Fibroblast of skin of abdomen (primary cell): ENCODE measurements at places on chromosomes 3 and 15.
A peak's percentile ranks its signal among the peaks of the same experiment; 100 is the strongest.

DNA sequence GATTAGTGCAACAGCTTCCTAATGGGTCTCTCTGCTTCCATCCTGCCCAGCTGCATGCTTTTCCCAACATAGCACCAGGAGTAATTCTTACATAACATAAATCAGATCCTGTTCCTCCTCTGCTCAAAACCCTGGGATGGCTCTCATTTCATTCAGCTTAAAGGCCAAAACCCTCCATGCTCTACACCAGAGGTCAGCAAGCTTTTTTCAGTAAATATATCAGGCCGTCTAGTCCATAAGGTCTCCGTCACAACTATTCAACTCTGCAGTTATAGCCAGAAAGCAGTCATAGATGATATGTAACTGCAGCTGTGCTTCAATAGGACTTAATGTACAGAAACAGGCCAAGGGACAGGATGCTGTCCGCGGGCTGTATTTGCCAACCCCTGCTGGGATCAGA is 202.8 kb upstream of the UBE2E2 start:
- DNase-seq, result no peak

DNA sequence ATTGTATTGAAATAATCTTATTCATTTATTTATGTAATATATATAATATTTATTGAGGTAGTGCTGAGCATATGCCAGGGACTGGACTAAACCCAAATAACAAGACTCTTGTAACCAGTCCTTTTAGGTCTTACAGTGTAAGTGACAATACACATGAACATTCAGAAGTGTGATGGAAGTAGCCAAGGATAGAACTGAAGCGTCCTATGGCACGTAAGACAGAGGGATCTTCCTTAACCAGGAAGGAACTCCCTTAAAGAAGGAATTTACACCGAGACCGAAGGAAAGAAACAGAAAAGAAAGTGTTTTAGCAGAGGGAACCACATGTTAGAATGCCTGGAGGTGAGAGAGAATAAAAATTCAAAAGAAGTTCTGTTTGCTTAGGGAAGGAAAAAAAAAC is 23.6 kb upstream of the CLDN1 start:
- no peak for DNase-seq

DNA sequence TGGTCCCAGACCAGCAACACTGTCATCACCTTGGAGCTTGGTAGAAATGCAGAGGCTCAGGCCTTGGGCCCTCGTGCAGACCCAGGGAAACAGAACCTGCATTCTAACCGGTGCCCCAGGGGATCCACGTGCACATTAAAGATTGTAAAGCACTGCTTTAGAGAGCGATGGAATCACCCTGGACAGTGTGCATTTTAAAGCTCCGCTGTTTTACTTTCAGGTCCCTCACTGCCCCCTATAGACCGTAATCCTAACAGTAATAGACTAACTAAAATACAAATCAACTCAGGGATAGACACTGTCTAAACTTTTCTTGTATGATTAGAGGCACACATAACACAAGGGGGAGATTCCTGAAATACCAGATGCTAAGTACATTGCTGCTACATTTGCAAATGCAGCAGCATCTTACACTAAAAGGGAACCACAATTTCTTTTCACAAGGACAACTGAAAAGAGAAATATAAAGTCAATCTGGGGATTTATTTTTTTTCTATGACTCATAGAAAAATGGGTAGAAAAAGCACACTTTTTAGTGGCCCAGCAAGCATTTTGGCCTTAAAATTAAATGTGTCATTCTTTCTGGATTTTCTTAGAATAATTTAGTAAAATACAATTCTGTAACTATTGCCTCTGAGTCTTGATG is 10.5 kb upstream of the SH3GL3 start:
- peak; percentile 70 for DNase-seq

- no peak for DNase-seq
These were observed 22.5 kb downstream of the TTC21A start for GRCh38 chr3:39130026-39130425.

GRCh38 chr3:11375333-11376088 is 103.3 kb downstream of the ATG7 start:
- no peak for DNase-seq

GRCh38 chr3:11140713-11141104 is 13.6 kb upstream of the HRH1 start:
- no peak for DNase-seq

DNA sequence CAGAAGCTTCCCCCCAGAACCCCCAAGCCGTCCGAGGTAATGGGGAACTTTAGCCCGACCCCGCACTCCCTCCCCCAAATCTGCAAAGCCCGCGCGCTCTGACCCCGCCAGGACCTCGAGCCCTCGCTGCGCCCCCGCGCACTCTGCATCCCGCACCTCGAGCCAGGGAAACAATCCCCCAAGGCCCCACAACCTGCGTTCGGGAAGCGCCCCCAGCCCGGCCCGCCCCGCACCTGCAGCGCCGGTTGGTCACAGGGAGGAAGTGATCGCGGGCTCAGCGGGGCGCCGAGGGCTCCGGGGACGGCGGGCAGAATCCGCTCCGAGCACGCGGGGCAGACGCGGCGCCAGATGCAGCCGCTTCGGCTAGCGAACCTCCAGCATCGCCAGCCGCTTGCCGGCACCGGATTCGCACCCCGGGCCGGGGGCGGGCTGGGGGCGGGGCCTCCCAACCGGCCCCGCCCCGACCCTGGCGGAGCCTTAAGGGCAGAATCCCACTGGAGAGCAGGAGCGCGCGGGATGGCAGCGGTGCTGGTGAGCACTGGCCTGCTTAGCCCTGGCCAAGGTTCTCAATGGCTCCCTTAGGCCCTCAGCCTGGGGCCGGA is at the start of gene CAMKV:
TSS of gene CAMKV (minus strand) at position 382 of the 602 bp plus-strand sequence. CDS start 7,518 bp downstream, outside the sequence.
- DNase-seq, result no peak

GRCh38 chr3:99957151-99957796 is 139.6 kb downstream of the CMSS1 start:
- DNase-seq, result peak; percentile 65

GRCh38 chr3:97691354-97691753 is 73.2 kb upstream of the ARL6 start:
- no peak for DNase-seq

DNA sequence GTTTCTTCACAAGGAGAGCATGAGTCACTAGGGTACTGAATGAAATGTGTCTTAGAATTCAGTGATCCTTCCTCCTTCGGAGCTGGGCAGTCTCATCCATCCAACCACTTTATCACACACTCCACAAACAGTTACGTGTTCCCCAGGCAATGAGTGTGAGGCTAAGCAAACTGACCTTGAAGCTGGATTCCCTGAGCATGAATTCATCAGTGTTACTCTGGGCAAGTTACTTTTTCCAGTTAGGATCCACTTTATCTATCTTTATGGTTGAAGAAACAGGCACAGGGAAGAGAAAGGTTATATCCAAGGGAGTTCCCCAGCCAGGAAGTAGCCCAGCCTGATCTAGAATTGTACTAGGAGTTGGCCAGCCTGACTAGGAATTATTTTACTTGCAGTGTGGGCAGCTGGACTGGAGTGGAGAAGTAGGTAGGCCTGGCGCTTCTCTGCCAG is 17.1 kb upstream of the GCNT3 start:
- peak; percentile 50 for DNase-seq

- peak; percentile 23 for DNase-seq
These were observed 170.8 kb downstream of the ALCAM start for GRCh38 chr3:105537371-105538080.

- peak; percentile 17 for DNase-seq
These were observed 15.4 kb downstream of the HHLA2 start for GRCh38 chr3:108311797-108312196.

DNA sequence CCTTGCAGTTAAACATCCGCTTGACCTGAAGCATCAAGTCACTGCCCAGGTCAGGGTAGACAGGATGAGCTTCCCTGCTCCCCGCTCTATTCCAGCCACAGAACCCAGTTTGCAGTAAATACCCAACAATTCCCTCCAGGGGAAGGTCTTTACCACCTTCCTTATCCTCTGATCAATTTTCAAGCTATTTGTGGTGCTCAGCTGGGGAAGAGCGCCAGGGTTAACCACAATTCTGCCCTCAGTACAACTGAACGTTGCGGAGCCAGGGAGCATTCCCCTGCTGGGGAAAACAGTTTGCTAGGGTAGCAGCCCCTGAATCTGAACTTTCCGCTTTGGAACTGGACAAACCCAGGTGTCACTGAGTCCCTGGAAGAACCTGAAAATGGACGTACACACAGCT is 28.5 kb downstream of the RBPMS2 start:
- no peak for DNase-seq

DNA sequence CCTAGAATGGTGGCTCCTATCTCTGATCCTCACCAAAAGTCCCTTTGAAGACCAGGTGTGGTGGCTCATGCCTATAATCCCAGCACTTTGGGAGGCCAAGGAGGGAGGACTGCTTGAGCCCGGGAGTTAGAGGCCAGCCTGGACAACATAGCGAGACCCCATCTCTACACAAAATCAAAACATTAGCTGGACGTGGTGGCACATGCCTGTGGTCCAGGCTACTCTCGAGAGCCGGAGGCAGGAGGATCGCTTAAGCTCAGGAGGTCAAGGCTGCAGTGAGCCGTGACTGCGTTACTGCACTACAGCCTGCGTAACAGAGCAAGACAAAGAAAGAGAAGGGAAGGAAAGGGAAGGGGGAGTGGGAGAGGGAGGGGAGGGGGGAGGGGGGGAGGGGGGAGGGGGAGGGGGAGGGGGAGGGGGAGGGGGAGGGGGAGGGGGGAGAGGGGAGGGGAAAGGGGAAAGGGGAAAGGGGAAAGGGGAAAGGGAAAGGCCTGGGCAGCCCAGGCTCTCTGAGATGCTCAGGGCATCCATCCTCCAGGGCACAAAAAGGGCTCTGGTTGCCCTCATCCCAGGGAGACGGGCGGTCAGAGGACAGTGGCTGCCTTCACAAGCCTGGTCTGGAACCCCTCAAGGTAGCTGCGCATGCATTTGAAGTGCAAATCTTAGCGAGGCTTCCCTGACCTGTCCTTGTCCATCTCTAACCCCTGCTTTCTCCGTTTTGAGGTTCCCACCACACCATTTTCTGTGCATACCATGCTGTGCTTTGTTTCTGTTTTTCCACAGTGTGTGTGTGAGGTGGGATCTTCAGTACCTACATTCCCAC is 76.1 kb downstream of the LDHAL6B start:
- DNase-seq, result no peak

DNA sequence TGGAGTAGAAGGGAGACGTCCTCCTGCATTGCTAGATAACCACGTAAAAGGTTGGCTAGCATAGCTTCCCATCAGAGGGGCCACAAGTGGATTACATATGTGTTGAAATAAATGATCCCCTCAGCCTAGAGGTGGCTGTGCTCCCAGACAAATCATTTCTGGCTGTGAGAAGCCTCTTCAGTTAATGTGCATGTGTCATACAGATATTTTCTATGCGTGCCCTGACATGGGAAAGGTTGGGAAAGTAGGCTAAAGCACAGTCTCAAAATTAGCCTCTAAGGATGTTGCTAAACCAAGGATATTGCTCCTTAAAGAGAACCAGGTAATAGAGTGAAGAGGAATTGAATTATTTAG is 17.8 kb downstream of the USP3 start:
- DNase-seq, result peak; percentile 63

DNA sequence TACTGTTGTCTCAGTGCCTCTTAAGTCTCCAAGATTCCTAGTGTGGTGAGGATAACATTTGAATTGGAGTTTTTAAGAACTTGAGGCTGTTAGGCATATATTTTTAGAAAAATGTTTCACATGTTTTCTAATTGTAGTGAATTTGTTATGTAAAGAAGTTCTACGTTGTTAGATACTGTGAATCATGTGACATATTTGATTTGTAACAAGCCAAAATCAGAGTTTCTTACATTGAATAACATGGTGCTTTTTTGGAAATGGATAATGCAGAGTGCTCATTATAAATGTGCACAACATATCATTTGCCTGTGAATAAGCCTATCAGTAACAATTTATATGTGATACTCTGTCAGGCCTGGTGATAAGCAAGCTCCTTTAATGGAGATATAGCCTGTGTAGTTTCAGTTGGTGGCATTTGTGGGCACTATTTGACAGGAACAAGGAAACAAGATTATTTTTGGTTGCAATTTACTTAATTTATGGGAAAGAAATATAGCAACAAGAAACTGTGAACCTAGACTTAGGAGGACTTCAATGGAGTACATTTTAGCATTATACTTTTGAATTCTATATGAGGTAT is 328.8 kb downstream of the ARPP21 start:
- no peak for DNase-seq

DNA sequence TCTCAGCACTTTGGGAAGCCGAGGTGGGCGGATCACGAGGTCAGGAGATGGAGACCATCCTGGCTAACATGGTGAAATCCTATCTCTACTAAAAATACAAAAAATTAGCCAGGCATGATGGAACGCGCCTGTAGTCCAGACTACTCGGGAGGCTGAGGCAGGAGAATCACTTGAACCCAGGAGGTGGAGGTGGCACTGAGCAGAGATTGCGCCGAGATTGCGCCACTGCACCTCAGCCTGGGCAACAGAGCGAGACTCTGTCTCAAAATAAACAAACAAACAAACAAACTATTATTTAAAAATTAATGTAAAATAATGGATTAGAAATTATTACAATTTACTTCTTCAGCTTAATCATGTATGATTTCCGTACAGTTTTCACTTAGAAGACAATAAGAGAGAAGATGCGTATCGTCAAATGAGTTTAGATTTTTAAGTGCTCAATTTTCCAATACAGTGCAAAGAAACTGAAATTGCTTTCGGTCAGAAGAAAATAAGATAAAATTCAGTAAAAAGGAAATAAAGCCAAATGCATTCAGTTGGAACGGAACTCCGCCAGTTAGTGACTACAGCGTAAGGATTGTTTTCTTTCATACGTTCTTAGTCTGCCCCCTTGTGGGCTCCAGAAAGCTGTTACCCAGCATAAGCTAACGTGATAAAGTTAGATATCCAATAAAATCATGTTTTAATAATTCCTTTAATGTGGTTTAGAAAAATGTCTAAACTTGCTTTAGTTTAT is 24.8 kb downstream of the AADAC start:
- DNase-seq, result peak; percentile 86

DNA sequence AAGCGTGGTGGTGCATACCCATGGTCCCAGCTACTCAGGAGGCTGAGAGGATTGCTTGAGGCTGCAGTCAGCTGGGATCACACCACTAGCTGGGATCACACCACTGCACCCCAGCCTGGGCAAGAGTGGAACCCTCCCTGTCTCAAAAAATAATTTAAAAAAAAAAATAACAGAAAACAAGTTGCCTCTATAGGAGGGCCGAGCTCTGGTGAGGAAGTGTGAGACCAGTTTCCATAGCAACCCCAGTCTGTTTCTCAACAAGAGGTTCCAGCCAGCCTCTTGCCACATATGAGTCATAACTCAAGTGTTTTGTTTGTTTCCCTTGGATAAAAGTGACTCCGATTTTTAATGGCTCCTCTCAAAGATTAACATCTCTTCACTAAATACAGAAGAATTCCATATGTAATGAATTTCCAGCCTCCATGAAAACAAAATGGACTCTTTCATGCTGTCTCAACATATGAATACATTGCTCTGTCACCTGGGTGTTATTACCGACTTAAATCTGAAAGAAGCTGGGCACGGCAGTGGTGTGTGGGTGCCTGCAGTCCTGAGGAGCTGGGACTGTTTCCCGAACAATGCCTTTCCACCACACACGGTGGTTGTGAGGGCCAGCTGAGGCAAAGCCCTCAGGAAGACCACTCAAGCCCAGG is 19.7 kb downstream of the TMEM43 start:
- peak; percentile 98 for DNase-seq
